ENCODE measurements at places on chromosomes 11 and 22. TPM values are rescaled to one million over a fixed set of nuclear protein-coding genes. Genes with fewer than 3 reads are reported as not detected.

PICALM gene
- 362 TPM for total RNA-seq

RAG2 gene
- total RNA-seq: 0.30 TPM

SUSD2 gene
- total RNA-seq: 0.99 TPM

STX3 gene
- 19.5 TPM for total RNA-seq

ARHGAP8 gene
- total RNA-seq: 0.99 TPM

YPEL1 gene
- total RNA-seq: 5.8 TPM

- peak; percentile 46 for DNase-seq
These were observed 19.0 kb upstream of the E2F8 start for GRCh38 chr11:19259487-19260345.

DNA sequence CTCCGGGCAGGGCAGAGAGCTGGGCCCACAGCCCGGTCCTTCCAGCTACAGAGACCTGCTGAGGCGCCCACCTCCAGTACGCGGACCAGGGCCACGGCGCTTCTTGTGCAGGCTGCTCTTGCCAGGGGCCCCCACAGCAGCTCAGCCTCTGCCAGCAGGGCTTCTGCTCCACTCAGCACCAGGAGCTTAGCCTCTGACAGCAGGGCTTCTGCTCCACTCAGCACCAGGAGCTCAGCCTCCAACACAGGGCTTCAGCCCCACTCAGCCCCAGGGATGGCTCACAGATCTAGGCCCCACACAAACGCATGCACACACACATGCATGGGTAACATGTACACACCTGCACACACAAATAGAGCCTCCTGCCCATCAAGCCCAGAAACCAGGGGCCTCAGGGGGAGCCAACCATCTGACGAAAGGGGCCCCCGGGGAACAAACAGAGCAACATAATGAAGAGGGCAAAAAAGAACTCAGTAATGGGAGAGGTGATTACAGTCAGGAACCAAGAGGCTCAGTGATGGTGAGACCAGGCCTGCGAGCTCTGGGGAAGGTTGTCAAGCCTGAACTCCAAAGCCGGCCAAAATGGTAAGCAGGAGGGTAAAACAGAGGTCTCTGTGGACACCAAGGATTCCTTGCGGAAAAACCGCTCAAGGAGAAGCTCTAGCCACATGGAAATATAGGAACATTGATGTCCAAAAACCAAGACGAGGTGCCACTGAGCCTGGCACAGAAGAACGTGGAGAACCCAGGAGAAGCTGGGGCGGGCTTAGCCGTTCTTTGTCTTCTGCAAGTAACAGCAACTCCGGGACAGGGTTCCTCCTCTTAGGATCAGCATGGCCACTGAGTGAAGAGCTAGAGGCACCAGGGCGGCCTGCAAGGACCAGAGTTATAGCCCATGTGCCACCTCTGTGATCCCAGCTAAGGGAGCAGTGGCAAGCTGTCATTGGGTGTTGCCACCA lies 46.5 kb downstream of the GNB1L start:
- no peak for DNase-seq

DNA sequence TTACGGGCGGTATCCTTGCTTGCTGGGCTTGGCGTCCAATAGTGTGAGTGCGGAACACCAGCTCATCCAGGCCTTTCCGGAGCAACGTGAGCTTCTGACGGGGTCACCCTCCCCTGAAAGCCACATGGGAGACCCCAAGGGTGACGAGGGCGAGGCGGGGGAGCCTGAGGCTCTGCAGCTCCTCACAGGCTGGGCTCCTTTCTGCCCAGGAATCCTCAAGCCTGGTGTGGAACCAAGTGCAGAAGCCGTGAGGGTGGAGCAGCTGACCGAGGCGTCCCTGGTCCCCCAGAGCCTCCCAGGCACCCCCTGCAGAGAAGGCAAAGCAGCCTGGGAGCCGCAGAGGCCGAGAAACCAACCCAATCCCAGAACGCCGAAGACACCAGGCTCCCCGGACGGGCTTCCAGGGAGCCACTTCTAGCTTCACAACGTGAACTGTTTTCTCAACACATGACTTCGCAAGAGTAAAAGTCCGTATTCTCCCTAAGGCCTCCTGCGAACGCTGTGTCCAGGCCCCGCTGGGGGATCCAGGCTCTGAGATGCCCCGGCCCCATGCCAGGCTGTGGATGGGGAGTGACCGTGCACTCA lies 530.3 kb downstream of the BRD1 start:
- DNase-seq: no peak

DNA sequence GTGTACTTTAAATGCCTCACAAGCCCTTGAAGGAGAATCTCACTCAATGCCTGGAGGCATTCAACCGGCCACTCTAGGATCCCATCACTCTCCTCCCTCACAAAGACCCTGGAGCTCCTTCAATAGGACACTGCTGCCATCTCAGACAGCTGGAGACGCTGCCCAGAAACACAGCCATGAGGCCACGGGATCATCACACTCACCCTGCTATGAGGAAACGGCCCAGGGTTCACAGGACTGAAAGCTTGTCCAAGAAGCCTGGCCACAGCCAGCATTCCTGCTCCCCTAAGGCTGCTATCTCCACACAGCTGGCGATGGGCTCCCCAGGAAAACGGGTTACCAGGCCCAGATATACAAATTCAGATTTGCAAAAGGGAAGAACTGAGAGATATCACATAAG lies 13.2 kb downstream of the CARS1 start:
- DNase-seq: no peak

DNA sequence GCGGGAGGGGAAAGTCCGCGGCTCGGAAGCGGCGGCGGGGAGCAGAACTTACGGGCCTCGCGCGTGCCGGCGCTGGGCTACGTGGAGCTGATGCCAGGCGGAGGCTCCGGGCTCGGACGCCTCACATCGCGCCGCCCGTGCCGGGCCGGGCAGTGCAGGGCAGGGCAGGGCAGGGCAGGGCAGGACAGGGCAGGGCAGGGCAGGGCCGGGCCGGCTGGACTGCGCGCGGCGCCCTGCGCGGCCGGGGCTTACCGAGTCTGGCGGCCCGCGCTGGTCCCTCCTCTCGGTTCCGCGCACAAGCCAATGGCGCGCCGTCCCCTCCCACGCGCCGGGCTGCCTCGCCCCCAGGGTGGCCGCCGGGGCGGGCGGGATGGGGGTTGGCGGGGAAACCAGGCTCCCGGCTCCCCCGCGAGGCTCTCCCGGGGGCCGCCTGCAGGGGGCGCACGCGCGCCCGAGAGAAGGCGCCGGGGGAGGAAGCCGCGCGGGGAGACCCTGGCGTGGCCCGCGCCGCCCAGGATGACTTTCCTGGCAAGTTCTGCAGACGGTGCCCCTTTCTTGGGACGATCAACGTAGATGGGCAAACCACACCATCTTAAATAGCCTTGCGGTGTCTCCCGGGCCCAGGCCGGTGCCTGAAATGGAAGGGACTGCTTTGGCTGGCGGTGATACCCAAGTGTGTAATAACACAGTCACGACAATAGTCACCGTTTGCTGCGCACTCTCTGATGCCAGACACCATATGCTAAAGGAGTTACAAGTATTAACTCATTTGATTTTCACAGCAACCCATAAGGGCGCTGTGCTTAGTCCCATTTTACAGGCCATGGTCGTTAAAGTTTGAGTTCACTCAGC lies at the start of gene TP53I11:
Gene TP53I11, minus strand, starts transcription at position 259 of the 852 bp plus-strand sequence. CDS start 12,548 bp downstream, outside the sequence.
- peak; percentile 13 for DNase-seq

- DNase-seq: no peak
These were observed 13.4 kb downstream of the CRYBA4 start for GRCh38 chr22:26635117-26635516.

DNA sequence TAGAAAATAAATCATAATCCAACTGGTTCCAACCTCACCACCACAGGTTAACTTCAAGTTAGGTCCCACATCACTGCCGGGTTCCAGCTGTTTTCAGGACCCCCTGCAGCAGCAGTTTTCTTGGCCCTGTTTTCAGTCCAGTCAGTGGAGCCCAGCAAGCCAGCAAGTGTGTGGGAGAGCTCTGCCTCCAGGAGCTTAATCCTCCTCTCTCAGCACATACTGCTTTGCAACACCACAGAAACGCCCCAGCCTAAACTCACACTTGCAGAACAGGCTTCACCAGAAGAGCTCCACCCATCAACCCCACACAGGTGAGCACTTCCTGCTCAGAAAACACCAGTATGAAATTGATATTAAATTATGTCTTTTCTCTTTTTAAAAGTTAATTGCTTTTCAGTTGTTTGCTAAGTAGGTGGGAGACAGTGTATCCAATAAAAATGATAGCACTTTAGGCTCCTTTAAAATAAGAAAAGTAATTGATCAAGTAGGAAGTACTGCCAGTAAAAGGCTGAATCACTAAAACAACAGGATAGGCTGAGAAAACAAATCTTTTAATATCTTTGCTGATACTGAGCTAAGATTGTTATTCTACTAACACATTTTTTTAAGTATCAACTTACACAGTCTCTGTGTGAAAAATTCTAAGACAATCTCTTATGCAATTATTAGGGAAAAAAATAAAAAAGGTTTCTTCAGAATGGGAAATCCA lies 81.5 kb upstream of the TP53AIP1 start:
- DNase-seq: no peak

- no peak for DNase-seq
These were observed 1104.8 kb downstream of the DLG2 start for GRCh38 chr11:84522331-84522730.

DNA sequence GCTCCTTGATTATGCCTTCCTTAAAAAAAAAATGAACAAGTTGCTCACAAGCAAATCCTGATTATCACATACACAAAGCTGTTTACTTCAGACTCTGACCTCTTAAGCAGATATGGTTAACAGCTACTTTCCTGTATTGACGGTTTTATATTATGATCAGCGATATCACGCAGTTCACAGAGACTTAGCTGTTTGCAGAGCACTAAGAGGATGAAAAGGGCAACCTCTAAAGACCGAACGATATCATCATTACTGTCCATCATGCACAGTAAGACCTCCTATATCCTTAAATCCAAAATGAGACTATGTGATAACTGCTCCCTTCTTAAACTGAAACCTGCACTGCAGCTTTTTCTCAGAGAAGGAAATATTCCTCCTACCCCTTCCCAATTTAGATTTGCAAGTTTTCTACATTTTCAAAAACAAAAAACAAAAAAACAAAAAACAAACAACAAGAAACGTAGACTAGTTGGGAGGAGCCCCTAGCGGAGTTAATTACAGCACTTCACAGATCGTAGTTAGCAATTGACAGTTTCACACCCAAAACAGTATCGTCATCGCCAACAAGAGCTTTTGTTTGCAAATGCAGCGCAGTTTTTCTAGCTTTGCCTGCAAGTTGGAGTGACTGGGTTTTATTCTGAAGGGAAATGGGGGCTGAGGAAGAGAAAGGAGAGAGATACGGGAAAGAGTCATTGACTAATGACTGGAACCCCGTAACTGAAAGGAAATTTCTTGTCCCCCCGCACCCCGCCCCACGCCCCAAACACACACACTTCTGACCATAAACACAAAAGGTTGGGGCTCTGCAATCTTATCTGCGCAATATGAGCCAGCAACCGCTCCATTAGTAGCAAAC lies 1.2 kb downstream of the DDX6 start:
- DNase-seq: peak; percentile 52

GRCh38 chr22:38845004-38845740 lies 1.3 kb upstream of the NPTXR start:
- no peak for DNase-seq

GRCh38 chr22:47054231-47055072 lies 292.0 kb downstream of the TBC1D22A start:
- no peak for DNase-seq

- no peak for DNase-seq
These were observed 478.5 kb upstream of the CCDC90B start for GRCh38 chr11:83764643-83765042.

DNA sequence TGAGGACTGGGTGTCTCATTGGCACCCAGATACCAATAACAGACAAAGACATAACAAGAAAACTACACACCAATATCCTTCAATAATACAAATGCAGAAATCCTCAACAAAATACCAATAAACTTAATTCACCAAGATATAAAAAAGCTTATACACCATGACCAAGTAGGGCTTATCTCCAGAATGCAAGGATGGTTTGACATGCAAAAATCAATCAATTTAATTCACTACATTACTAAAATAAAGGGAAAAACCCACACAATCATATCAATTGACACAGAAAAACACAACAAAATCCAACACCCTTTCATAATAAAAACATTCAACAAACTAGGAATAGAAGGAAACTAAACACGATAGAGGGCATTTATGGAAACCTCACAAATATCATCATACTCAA lies 40.6 kb downstream of the LHFPL7 start:
- DNase-seq: no peak

DNA sequence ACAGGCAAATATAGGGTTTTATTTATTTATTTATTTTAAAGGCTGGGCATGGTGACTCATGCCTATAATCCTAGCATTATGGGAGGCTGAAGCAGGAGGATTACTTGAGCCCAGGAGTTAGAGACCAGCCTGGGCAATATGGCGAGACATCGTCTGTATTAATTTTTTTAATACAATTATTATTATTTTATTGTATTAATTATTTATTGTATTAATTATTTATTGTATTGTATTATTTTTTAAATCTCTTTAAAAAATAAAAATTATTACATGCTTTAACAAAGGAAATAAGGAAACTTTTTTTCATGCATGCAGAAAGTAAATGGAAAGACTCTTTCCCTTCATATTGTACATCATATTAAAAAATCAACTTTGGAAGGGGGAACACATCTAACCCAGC lies 3.5 kb downstream of the SCN3B start:
- DNase-seq: no peak

- no peak for DNase-seq
These were observed 10.9 kb upstream of the CABP2 start for GRCh38 chr11:67534070-67534679.

DNA sequence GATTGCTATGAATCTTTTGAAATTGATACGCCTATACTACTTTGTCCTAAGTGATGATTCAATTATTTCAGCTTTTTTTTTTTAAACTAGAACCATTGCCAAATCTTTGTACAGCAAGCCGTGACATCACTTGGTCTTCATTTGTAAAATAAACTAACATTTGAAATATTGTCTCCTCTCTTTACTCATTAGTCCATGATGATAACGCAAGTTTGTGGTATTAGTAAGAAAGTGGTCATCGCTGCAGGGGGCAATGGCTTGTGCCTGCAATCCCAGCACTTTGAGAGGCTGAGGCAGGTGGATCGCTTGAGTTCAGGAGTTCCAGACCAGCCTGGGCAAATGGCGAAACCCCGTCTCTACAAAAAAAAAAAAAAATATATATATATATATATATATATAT lies 12.9 kb upstream of the ARHGAP42 start:
- no peak for DNase-seq

DNA sequence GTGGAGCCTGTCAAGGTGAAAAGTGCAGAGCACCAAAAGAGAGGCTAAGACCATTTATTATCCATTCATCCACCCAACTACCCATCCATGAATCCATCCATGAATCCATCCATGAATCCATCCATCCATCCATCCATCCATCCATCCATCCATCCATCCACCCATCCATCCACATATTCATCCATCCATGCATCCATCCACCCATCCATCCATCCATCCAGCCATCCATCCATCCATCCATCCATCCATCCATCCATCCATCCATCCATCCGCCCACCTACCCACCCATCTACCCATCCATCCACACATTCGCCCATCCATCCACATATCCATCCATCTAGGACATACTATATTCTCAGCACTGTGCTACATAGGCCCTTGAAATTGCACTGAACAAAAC lies 68.0 kb downstream of the SYN3 start:
- DNase-seq: no peak

Measured in skin of body (tissue), 3 donors.